ENCODE measurements at places on chromosomes 7 and 10.
A peak's percentile ranks its signal among the peaks of the same experiment; 100 is the strongest.

- DNase-seq, result no peak
These were observed 23.5 kb upstream of the FAM180A start for GRCh38 chr7:135771961-135772638.

DNA sequence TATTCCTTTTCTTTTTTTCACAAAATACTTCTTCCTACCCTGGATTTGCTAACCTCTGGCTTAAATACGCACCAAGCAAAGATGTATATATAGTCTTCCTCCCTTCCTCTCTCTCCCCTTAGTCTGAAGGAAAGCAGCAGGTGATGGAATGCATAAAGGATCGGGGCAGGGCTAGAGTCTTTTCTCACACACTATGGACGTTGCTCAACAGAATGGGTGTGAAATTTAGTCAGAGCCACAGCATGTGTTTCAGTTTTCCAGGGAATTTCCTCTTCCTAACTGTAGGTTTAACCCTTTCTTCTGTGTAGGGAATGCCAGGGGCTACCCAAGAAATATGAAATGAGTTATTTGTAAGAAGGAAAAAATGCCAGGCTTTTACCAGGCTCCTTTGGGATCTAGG lies 71.4 kb upstream of the NFKB2 start:
- DNase-seq, result no peak

- no peak for DNase-seq
These were observed 80.3 kb upstream of the TRIL start for GRCh38 chr7:29038463-29038862.

GRCh38 chr7:41977151-41977651 lies 259.8 kb downstream of the GLI3 start:
- no peak for DNase-seq

GRCh38 chr7:142807855-142808460 lies 37.2 kb downstream of the PRSS2 start:
- no peak for DNase-seq

- no peak for DNase-seq
These were observed 60.6 kb upstream of the AKR1E2 start for GRCh38 chr10:4765428-4765827.

- DNase-seq, result no peak
These were observed 27.9 kb upstream of the CUL1 start for GRCh38 chr7:148670807-148671206.

DNA sequence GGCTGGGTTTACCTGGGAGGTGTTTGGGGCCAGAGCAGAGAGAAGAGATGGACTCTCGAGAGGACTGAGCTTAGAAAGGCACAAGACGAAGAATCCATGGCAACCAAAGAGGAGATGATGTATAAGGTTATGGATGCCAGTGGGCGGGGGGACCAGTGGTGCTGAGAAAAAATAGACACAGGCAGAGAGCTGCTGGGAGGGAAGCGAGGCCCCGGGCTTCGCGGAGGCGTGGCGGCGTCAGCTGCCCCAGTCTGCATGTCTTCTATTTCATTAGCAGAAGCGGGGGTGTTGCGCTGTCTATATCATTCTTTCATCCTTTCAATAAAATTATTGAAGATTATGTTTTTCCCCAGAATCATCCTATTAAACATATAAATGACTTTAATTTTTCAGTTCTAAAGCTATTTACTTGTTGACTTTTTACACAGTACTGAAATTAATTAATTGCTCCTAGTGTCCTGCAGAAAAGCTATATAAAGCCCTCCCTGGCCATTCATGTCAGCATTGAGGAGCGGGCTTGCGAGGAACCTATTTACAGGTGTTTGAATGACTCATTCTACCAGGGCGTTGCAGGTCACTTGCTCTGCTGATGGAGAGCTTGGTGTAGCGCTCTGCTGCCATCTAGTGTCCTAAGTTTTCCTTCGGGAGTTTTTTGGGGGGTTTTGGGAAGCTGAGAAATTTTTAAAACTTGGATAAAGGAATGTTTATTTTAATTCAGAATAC lies 42.9 kb upstream of the BHLHA15 start:
- DNase-seq, result peak; percentile 47

- no peak for DNase-seq
These were observed 2.3 kb downstream of the CLIP2 start for GRCh38 chr7:74291535-74291934.

GRCh38 chr7:45404622-45405021 lies 169.5 kb upstream of the ADCY1 start:
- no peak for DNase-seq
